Activated CD4-positive, alpha-beta T cell treated with anti-CD3 and anti-CD28 coated beads, Interleukin-2, amount 10 ng/mL, durations not matched to agents 7 days and 5 days (primary cell): ENCODE measurements at places on chromosomes 4 and X. TPM values are rescaled to one million over a fixed set of nuclear protein-coding genes. Genes with fewer than 3 reads are reported as not detected.

Gene LEF1
- total RNA-seq = 386 TPM

Gene H2BW1
- not detected for total RNA-seq

Gene USP17L28
- total RNA-seq = not detected

DNA sequence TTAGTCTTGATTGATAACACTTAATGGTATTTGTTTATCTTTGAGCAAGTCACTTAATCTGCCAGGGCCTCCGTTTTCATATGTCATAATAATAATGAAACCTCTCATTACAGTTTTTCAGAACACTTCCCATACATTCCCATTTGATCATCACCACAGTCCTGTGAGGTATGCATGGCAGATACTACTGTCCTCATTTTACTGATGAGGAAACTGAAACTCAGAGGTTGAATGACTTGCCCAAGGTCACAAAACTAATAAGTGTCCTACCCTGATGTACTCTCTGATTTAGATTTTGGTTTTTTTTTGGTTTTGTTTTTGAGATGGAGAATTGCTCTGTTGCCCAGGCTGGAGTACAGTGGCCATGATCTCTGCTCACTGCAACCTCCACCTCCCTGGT lies 25.7 kb downstream of the ZFX start:
- DNase-seq = no peak

GRCh38 chr4:38313175-38313574 lies 350.8 kb upstream of the KLF3 start:
- no peak for DNase-seq

DNA sequence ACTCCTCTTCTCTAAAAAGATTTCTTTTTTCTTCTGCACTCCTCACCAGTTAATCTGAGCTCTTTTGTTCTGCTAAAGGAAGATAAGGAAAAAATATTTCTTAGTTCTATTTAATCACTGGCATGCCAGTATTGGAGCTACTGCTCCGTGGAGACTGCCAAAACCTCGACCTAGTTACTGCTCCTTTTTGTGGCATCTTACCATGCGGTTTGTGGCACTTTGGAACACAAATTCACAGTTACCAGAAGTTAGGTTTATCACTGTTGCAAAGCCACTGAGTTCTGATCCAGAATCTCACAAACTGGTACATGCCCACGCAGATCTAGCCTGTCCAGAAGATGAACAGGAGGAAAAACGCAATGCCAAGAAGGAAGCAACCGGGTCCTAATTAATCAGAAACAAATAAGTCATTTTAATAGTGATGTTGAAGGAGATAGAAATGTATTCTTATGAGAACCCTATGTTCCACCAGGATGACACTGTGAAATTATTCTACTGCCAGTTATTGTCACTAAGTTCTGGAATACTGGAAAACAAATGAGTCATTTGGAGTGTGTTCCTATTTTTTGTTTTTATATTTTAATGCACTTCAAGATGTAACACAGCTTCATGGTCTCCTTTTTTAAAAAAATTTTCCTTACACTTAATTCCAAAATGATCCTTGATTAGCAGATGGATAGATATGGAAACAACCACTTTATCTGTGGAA lies 106.7 kb upstream of the GK2 start:
- DNase-seq = no peak

DNA sequence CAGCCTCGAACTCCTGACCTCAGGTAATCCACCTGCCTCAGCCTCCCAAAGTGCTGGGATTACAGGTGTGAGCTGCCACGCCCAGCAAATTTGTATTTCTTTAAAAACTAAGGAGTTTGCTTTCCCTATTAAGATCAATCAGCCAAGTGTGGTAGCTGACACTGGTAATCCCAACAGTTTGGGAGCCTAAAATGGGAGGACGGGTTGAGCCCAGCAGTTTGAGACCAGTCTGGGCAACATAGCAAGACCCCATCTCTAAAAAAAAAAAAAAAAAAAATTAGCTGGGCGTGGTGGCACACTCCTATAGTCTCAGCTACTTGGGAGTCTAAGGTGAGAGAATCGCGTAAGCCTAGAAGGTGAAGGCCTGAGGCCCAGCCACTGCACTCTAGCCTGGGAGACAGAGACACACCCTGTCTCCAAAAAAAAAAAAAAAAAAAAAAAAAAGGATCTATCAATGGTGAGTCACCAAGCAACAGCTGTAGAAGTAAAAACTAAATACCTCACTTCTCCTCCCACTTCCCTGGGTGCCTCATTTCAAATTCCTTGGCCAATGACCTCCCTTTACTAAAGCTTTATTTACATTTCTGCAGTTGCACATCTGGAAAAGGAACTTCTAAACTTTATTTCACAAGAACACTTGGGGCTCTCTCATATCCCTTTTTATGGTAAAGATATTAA lies 54.5 kb downstream of the LDB2 start:
- DNase-seq = no peak

DNA sequence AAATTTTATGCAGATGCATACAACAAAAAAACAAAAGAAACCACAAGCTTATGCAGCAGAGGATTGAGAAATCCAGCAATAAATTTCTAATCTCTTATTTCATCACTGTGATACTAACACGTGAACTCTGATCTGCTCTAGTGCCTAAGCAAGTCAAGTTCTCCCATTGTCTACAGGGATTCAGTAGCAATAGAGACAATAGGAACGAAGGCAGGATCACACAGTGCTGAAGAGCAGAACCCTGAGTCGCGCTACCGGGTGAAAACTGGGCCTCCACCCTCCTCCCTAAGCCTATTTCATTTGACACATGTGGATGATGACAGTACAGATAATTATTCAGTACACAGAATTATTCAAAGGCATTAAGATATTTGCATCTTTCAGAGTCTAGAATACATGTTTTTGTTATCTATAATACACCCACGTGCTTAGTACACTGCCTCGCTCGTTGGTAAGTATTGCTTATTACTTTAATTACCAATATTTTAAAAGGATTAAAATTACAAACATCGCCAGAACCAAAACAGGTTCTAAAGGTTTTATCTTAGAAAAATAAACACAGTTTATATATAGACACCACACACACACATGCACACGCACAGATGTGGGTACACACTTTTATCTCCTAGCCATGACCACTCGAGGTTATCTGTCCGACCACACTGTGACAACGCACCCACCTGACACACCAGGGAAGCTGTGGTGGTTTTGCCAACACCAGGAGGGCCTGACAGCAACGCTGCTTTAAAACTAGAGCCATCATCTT lies 60.1 kb downstream of the RFC1 start:
- DNase-seq = no peak

DNA sequence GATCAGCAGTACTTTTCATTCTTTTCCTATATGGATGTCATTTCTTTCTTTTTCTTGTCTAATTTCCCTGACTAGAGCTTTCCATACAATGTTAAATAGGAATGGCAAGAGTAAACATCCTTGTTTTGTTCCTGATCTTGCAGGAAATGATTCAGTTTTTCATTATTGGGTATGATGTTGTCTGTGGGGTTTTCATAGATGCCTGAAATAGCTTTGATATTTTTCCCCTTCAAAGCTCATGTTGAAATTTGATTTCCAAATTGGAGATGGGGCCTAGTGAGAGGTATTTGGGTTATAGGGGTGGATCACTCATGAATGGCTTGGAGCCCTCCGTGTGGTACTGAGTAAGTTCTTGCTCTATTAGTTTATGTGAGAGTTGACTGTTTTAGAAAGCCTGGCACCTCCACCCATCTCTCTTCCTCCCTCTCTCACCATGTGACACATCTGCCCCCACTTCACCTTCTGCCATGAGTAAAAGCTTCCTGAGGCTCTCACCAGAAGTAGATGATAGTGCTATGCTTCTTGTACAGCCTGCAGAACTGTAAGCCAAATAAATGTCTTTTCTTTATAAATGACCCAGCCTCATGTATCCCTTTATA lies 22.3 kb upstream of the VSIG1 start:
- DNase-seq = no peak

- no peak for DNase-seq
These were observed 74.0 kb downstream of the AFF2 start for GRCh38 chrX:148574237-148574973.

- no peak for DNase-seq
These were observed 61.2 kb upstream of the DAPP1 start for GRCh38 chr4:99755223-99755944.
